ENCODE measurements at places on chromosomes 1 and 21.

- DNase-seq: no peak
These were observed 15.5 kb downstream of the CAMTA1 start for GRCh38 chr1:6800745-6801144.

DNA sequence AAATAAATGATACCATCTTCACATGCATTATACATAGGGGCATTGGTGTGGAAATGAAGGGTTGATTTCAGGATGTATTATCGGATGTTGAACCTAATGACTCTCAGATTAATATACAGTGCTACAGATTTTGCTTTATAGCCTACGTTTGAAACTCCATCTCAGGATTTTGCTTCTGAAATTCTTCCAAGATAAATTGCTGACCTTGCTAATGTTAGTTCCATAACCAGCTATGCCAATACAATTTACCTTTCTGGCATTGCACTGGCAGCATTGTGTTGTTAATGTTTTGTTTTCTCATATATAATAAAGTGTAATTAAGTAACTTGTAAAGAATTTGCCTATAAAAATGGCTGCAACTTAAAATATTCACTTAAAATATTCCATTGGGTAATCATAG lies 350.1 kb downstream of the CHRM3 start:
- no peak for DNase-seq

GRCh38 chr1:205896351-205896750 lies 46.4 kb upstream of the PM20D1 start:
- DNase-seq: no peak

DNA sequence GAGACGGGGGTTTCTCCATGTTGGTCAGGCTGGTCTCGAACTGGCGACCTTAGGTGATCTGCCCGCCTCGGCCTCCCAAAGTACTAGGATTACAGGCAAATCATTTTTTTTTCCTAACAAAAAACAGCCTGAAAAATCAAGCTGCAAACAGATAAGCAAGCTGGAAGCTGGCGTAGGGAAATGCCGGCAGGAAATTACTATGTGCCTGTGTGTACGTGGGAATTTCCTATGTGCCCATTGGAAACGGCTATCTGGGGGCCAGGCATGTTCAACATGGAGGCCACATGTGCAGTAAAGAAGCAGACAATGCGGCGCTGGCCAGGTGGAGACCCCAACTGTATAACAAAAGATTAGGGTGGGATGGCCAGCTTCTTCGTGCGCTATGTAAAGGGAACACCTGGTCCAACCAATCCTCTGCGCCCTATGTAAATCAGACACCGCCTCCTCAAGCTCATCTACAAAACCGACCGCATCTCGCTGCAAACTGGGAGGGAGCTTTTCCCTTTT lies 9.1 kb upstream of the AADACL4 start:
- DNase-seq: no peak

DNA sequence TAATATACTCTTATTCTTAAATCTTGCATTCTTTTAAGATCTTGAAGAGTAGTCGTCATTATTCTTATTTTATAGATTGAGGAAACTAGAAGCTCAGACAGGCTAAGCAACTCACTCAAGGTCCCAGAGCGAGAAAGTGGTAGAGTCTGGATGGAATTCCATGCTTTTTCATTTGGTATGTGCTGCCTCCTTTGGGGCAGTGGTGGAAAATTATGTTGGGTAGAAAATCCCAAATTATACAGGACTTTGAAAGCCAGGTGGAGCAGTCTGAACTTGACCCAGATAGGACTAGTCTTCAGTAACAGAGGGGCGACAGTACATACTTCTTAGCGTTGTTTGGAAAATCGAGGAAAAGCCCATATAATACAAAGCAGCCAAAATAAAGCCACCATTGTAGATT lies 205.6 kb downstream of the ATG4C start:
- DNase-seq: no peak

DNA sequence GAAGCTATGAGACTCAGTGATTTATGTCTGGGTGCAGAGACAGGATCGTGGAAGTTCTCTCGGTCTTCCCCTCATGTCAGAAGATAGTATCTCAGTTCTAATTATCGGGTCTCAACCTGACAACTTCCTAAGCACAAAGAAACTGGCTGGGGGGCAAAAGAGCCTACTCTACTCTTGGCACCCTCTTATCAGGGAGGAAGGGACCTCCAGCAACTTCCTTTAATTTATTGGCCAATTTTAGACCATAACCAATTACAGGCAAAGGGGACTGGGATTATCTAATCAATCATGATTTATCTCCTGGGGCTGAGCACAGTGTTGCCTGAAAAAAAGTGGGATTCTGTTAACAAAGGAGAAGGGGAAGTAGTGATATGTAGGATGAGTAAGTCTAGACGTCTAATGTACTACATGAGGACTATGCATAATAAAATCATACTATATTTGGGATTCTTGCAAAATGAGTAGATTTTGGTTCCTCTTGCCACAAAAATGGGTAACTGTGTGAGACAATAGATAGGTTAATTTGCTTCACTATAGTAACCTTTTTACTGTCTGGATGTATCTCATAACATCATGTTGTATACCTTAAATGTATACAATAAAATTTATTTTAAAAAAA lies 98.8 kb downstream of the ZFYVE9 start:
- no peak for DNase-seq

DNA sequence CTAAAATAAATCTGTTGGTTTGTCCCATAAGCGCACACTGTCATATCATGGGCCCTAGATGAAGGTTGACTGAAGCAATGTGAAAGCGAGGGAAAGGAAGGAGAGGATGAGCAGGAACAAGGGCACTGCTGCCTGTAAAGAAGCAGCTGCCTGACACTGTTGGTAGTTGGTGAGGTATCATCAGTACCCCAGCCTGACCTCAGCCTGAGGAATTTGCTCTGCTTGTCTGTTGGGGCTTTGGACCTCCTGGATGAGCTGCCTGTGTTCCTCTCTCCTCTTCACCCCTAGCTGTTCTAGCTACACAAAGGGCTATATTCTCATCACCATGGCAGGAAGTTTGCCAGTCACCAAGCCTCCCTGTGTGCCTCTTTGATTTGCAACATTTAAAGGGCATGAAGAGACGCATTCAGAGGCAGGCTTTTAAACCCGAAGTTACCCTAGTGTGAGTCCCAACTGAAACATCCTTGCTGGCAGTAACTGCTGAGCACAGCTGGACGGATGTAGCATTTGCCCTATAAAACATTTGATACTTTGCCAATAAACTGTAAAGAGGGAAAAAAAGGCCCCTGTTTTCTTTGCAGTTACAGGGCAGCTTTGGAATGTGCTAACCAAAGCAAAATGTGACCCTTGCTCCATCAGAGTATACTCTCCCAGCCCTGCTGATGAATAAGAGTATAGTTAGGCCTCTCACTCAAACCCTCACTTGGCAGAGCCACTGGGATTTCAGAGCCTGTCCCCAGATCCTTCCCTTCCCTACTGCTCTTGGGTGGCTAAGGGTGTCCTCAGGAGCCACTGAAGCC lies 22.2 kb upstream of the SPATA6 start:
- DNase-seq: no peak

DNA sequence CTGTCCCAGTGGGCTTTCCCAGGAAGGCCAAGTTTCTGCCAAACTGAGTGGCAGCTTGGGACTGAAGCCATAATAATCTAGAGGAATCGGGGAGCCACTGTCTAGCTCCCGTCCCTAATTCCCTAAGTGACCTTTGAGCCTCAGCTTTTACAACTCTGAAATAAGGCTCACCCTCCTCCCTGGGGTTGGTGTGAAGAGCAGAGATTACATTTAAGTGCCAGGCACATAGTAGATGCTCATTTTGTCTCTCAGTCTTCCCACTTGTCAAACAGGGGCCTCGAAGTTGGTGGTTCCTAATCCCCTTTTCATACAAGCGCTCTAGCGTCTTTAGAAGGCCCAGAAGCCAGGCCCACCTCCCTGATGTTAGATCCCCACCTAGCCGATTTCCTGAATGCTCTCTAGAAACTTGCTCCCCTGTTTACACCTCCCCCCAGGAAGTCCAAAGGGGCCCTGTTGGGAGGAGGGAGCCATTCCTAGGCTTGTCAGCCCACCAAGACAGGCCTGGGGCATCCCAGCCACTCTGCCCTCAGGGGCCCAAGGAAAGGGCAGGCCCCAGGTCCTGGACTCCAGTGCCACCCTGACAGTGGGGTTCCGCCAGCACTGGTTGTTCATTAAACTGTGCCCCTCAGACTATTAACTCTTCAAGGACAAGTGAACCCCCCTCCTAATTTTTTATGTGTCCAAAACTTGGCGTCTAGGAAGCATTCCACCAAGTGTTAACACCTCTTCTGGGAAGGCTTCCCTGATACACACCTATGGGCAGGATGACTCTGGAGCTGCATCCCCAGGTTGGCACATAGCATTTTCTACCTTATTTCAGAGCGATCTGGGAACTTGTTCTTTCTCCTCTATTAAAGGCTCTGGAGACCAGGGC lies 49.3 kb upstream of the ECE1 start:
- no peak for DNase-seq

- no peak for DNase-seq
These were observed 37.6 kb downstream of the ELF3 start for GRCh38 chr1:202047977-202048376.

GRCh38 chr1:145847827-145848226 lies 2.4 kb downstream of the NUDT17 start:
- DNase-seq: no peak

- DNase-seq: no peak
These were observed 53.3 kb upstream of the FAM89A start for GRCh38 chr1:231093156-231093922.

DNA sequence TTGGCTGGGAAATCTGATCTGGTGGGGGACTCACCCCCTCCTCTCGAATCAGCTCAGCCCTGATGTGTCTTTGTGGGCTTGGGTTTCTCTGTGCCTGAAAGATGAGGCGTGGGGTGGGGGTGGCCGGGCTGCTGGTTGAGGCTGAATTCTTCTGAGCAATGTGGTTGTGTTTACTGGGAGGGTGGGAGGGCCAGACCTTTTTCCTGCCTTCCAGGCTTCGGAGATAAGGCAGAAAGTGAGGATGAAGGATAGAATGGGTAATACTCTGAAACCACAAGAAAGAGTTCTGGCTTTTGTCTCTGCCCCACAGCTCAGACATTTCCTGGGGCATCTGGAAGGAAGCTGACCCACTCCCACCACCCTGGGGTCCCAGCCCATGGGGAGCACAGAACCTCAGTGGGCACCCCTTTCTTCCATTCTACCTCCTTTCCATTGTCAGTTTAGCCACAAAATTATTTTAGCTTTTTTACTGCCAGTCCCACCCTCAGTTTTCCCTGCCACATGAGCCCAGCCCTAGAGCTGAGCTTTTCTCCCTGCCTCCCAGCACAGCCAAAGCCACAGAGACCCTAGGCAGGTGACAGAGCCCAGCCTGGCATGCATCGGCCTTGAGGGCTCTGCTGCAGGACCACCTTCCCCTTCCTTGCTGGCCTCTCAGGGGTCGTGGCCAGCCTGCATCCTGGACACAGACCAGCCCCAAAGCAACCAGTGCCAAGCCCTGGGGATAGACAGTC lies 11.2 kb downstream of the ALX3 start:
- DNase-seq: no peak

DNA sequence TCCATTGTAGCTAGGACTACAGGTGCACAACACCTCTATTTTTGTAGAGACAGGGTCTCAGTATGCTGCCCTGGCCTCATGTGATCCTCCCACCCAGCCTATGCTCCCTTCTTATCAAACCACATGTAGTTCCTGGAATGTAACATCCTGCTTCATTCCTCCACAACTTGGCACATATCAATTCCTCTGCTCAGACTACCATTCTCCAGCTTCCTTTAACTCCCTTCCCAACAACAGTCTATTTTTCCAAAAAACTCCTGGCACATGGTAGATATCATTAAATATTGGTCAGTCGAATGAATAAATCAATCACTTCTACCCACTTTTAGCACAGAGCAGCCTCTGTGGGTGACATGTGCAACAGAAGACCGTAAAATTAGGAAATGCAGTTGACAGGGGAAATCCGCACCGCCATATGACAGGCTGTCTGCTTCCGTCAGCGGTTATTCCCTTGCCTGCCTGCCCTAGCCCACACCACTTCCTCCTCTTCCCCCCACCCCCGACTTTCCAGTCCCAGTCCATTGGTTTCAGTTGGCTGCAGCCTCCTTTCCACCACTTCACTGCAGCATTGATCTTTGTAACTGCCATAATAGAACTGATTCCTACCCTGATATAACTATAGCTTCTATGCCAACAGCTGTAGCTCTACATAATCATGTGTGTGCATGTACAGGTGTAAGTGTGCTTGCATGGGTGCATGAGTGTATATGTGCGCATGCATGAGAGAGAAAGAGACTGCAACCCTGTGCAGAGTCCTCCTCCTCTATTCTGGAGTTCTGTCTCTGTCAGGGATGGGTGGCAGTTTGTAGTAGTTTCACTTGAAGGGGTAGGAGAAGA lies 6.8 kb upstream of the AKR1A1 start:
- peak; percentile 53 for DNase-seq

DNA sequence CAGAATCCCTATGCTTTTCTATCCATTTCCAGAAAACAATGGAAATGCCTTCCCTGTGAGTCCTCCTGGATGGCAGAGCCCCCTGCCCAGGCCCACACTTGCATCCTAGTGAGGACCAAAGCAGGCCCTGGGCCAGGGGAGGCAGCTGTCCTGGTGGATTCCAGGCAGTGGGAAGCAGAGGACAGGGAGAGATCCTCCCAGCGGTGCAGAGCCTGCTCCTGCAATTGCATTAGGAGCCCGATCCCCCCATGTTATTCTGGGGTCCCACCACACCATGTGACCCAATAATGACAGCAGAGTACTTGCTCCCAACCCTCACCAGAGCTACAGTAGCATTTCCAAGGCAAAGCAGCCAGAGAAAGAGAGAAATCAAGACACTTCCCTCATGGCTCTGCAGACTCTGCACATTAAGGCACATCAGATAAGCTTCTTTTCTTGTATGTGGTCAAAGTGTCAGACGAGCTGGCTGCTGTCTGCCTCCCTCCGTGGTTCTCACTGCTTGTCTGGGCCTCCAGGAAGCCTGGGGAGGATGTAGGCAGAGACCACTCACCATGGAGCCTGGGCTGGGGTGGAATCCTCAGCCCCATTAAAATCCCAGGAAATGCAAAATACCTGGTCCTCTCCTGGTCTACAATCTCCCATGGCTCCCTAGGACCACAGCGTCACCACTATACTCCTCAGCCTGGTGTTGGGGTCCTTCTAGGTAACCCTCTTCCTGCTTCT lies 54.9 kb upstream of the RUNX3 start:
- no peak for DNase-seq

GRCh38 chr1:47935856-47936255 lies 61.3 kb downstream of the TRABD2B start:
- DNase-seq: no peak

DNA sequence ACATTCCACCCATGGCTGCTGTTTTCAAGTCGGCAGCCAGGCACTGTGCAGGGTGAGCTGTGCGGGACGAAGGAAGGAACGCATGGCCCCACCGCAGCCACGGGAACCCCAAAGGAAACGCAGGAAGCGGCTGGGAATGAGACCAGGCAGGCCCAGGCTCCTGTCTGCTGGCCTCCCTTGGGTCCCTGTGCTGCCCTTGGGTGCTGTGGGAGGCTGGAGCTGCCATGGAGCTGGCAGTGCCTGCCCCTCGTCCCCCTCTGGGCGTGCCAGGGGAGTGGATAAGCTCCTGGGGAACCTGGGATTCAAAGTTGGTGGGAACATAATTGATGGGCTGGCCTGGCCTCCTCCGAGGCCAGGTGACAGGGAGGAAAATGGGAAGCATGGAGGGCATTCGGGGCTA lies 5.3 kb upstream of the KRTAP10-4 start:
- no peak for DNase-seq

- DNase-seq: no peak
These were observed 391.7 kb downstream of the KCTD3 start for GRCh38 chr1:215958841-215959240.

- peak; percentile 28 for DNase-seq
These were observed 67.2 kb upstream of the RUNX3 start for GRCh38 chr1:24996983-24997893.

- no peak for DNase-seq
These were observed 117.6 kb upstream of the ZNF678 start for GRCh38 chr1:227445746-227446145.

All from stimulated activated CD8-positive, alpha-beta memory T cell treated with anti-CD3 and anti-CD28 coated beads, Interleukin-2, amount 100 ng/mL, for 1 hour (primary cell).